ENCODE measurements at places on chromosomes 16 and 17.

DNA sequence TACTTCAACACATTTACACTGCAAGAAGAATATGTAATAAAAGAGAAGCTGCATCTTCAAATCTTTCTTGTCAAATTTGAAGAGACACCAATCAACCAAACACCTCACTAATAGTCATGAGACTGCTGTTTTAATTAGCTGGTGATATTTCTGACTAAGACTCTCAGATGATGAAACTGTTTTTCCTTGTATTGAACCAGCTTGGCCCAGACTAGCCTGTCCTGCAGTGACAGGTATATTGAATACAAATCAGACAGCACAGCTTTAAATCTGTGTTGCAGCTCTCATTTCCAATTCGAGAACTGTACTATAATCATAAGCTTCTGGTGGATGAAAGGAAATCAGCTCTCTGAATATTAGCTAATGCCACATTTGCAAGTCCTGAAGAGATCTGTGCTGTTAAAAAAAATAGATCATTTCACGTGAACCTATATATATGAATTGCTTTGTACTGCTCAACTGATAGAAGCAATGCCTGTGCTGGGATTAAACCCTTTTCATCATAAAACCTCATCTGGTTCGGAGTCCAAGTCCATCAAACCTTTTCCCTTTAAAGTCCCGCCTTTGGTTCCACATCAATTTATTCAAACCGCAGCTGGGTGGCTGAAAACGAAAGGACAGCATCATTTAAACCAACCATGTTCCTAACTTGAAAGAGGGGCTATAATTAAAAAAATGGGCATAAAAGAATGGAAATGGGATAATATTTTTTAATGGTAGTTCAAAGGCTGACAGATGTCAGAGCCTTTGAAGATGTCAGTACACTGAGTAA lies 306.2 kb downstream of the CEP112 start:
- DNase-seq = no peak

DNA sequence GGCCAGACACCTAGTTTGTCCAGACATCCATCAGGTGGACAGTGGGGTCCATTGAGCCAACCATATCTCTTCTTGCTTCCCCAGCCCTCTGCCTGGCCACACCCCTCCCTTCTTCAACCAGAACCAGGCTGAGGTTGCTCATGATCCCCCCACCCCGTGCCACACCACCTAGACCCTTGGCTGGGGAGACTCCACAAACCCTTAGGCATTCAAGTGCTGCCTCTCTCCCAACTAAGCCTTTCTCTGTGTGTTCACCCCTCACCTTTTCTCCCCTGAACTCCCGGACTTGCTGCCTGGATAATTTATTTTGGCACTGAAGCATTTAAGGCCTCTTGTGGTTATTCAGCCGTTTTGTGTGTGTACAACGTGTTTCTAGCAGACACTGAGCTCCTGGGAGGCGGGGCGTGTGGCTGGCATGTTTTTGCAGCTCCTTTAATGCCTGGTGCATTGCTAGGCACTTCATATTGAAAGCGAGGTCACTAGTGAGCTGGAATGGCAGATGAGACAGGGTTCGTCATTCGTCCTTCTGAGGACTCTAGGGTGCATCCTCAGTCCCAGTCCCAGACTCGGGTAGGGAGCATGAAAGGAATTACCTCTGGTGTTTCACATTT lies 28.7 kb downstream of the CACNA1G start:
- no peak for DNase-seq

DNA sequence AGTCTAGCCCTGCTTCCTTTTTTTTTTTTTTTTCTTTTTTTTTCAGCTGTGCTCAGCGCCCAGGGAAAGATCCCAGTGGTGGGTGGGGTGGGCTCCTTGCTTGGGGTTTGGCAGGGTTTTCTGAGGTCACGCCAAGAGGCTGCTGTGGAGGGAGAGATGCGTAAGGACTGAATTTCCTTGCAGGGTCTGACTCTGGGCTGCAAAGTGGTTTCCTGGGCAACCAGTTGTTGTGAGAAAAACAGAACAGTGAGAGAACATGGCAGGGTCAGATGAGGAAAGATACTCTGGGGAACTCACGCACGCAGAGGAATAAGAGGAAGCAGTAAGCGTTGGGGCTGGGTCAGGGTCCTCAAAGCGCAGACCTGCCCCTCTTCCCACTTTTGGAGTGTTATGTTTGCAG lies 119.5 kb downstream of the IRF8 start:
- DNase-seq = no peak

DNA sequence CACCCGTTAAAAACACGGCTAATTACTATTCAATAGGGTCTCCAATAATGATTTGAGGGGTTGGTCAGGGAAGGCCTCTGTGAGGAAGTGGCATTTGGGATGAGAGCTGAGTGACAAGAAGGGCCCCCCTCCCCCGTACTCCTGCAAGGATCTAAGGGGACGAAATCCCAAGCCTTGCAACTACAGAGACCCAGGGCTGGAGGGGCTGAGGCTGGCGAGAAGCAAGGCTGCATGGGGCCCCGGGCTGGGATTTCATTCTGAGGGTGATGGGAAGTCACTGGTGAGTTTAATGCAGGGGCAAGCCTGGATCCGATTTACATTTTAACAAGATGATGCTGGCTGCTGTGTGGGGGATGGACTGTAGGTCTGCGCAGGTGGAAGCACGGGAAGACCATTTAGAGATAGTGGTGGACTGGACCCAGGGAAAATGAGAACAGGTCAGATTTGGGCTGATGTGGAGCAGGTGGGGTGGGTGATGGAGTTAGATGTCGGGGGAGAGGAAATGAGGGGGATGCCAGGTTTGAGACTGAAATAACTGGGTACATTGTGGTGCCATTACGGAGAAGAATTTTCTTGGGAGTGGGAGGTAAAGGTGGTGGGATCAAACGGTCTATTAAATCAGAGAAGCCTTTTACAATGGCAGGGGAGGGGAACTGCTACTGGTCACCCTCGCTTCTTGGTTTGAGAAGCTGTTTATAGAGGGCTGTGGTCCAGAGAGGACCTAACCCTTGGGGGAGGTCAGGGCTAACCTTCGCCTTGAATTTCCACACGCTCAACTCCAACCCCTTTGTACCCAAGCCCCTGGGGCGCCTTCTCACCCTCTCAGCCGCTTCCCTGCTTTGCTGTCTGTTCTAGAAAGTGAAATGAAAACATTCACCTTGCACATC lies 932 bp upstream of the MYBBP1A start:
- DNase-seq = no peak

DNA sequence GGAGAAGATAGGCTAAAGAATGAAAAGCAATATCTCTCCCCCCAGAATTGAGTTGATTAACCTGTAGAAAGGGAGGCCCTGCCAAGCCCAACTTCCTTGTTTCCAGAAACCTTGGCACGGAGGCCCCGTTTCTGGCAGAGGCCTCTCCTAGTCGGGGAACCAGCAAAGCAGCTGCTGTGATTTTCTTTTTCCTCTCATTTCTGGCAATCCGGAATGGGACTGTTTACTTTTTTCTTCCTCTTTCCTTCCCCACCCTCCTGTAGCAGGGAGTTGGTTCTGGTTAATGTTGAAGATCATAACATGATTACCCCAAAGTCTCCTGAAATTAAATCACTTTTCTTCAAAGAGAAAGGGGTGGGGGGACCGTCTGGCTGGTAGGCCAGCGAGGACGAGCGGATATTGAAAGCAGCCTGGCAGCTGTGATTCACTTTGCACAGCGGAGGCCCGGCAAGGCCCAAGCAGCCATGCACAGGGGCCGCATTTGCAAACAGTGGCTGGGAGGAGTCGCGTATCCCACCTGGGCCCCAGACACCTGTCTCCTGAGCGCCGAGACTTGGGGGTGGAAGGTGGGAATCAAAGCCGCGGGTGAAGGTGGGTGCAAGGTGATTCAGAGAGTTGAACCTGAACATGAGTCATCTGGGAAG lies 51.5 kb downstream of the NTN1 start:
- no peak for DNase-seq

DNA sequence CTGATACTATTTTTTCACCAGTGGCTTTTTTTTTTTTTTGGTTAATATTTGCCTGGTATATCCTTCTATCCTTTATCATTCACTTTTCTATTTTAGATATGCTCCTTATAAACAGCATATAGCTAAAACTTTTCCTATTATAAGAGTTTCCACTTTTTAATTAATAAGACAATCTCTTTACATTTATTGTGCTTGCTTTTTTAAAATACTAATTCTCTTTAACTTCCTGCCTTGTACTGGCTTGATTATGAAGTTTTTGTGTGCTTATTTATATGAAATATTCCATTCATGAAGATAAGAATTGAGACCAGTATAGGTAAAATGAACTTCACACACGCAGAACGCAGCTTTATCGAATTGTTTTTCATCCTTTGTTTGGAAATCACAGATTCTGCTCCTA lies 9.0 kb upstream of the CDRT15 start:
- DNase-seq = no peak

DNA sequence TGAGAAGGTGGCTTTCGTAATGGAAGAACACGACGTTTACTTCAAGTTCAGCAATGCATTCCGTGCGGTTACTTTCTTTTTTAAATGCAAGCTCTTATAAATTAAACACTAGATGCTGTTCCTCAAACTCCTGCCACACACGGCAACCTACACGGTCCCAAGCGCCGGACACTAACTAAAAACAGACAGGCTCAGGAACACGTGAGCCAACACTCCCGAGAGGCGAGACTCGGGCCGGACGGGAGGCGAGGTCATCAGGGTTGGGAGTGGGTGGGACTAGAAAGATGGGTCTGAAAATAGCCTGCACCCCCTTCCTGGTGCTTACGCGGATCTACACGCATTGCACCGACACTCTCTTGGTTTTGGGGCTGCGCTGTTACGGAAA lies 6.4 kb downstream of the CLCN7 start:
- no peak for DNase-seq

DNA sequence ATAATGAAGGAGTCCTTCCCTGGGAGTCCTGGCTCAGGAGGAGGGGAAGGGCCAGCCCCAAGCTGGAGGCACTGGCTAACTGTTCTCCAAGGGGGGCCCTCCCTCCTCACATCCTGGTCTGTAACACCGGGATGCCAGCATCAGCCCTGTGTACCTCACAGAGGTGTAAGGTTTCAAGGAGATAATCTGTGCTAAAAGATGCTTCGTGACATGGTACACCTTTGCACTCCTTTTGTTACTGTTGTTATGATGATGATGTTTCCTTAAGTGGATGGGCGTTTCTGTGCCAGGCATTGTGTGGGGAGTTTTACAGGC lies 236.7 kb upstream of the TNRC6C start:
- no peak for DNase-seq

DNA sequence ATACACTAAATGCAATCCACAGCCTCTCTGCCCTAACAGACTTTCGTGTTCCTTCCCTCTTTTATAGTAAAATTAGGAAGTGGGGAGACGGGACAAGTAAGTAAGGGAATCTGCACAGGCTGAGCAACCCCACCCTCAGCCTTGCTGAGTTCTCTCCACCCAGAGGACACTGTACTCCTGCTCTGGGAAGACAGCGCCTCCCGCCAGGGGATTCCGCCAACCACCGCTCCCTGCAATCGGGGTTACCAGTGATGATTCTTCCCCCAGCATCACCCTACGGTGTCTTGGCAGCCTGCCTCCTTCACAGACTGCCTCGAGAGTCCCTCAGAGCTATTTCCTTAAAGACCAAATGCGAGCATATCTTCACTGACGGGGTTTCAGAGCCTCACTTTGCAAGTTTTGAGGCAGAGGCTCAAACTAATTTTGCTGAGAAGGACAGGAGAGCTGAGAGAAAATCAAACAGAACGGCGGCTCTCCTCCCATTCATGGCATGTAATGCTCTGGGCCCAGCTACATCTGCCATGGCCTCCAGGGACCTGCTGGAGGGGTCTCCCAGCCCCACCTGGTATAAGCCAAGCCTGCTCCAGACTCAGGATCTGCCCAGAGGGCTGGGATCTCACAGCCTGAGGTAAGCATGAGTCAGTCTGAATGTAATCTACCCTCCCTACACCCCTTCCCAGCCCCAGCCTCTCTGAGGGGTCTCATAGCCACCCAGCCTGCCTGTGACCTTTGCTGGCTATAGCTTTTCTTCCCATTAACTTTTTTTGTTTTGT lies 22.7 kb upstream of the ASGR2 start:
- no peak for DNase-seq

DNA sequence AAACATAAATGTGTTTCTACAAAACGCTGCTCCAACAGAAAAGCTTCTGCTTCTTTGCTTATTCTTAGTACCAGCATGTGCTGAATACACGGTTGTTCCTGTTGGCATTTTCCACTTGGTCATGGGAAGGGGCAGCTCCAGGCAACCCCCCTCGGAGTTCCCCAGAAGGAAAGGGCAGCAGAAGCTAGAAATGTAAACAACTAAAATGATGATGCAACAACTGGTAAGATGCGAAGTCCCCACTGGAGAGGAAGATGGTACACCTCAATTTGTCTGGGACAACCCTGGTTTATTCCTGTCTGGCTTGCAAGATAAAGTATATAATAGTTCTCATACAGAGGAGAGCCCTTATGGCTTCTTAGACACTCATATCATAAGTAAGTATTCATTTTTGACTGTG lies 9.2 kb upstream of the CCL13 start:
- no peak for DNase-seq

DNA sequence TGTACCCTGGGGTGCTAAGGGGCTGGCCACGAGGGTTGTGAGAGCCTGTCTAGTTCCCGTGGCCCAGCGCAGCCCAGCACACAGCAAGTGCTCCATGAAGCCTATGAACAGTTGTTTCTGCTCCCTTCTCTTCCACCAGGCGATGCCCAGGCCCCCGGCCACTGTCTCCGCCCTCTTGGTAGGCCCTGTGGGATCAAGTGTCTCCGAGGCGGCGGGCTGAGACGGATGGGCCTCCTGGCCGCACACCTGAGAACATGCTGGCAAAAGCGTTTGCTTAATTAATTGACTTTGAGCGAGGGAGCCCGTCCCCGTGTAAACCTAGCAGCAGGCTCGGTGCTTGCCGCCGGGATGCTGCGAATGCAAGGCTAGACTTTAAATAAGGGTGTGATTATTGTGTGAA lies 129.7 kb upstream of the GSE1 start:
- no peak for DNase-seq

- DNase-seq = no peak
Observed at GRCh38 chr17:77875051-77875780, 83.3 kb upstream of the TNRC6C start.

- no peak for DNase-seq
Observed at GRCh38 chr16:50244140-50244503, 22.2 kb upstream of the ADCY7 start.

GRCh38 chr17:37826497-37827430 lies 81.9 kb upstream of the HNF1B start:
- no peak for DNase-seq
